ENCODE measurements at places on chromosomes 4 and X.

- no peak for DNase-seq
Observed at GRCh38 chr4:83083925-83084475, 30.5 kb downstream of the PLAC8 start.

DNA sequence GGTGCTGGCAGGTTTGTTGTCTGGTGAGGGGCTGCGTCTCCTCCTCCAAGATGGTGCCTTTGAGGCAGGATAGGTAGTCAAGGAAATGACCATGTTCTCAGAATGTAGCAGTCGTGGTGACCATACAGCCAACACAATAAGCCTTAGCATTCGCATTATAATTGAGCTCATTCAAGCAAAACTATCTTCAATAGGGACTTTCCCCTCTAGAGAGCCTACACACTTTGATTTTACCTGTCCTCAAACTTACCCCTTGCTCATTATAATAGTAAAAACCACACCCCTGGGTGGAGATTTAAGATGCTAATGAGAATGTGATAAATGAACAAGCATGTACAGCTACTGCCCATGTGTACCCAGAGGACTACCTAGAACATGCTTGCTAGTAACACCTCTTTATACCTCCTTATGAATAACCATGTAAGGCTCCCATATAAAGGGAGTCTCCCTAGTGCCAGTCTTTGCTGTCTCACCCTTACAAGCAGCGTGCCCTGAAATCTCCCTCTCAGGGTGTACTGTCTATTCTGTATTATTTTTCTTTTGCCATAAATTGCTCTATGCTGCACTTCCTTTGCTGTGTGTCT lies 48.2 kb downstream of the FGFBP1 start:
- no peak for DNase-seq

- DNase-seq: no peak
Observed at GRCh38 chr4:139144911-139145551, 32.0 kb downstream of the ELF2 start.

DNA sequence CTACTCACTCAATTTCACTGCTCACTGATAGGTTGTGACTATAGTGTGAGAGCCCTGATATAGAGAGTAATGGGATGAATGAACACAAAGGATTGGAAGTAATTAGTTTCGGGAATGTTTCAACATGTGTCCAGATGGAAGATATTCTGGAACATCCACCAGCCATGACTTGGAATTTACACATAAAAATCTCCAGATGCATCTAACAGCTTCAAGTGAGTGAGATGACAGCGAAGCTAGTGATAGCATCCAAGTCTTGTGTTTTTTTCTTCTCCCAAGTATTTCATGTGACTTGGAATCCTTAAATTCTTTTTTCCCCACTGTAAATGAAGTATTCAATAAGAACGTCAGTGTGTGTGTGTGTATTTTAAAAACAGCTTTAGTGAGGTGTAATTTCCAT lies 82.1 kb downstream of the CLDN34 start:
- no peak for DNase-seq

- no peak for DNase-seq
Observed at GRCh38 chr4:76823495-76823894, 74.4 kb downstream of the SOWAHB start.

GRCh38 chr4:87911252-87911774 lies 64.2 kb upstream of the SPP1 start:
- DNase-seq: peak; percentile 51

DNA sequence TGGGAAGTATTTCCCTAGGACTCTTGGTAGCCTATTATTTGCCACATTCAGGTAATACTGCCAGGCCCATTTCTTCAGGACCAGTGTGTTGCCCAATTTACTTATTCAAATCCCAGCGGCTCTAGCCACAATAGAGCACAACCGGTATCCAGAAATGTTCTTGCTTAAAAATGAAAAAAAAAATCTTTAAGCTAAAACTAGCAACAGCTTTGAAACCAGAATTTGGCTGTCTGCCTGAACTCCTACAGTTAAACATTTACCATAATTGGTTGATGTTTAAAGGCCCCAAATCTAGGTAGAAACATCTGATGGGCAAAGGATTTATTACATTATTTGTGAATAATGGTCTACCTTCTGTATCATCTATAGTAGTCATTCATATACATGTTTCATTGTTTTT lies 930 bp upstream of the SLITRK4 start:
- DNase-seq: no peak

GRCh38 chrX:124441971-124442590 lies 95.7 kb downstream of the SH2D1A start:
- no peak for DNase-seq

- DNase-seq: no peak
Observed at GRCh38 chr4:1833307-1834046, 22.5 kb downstream of the LETM1 start.

DNA sequence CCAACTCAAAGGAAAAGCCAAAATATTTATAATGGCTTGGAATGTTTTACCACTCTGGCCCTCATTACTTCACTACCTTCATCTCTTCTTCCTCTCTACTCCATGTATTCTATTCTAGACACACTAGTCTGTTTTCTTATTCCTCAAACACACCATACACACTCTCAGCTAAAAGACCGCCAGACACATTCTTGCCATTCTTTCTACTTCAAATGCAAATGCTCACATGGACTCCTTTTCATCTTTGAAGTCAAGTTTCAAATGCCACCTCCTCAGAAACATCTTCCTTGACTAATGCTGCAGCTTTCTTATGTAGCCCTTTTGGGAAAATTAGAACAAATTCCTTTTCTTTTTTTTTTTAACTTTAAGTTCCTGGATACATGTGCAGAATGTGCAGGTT lies 412.9 kb upstream of the FMR1 start:
- DNase-seq: no peak

- no peak for DNase-seq
Observed at GRCh38 chr4:1305261-1305711, 15.6 kb downstream of the MAEA start.

DNA sequence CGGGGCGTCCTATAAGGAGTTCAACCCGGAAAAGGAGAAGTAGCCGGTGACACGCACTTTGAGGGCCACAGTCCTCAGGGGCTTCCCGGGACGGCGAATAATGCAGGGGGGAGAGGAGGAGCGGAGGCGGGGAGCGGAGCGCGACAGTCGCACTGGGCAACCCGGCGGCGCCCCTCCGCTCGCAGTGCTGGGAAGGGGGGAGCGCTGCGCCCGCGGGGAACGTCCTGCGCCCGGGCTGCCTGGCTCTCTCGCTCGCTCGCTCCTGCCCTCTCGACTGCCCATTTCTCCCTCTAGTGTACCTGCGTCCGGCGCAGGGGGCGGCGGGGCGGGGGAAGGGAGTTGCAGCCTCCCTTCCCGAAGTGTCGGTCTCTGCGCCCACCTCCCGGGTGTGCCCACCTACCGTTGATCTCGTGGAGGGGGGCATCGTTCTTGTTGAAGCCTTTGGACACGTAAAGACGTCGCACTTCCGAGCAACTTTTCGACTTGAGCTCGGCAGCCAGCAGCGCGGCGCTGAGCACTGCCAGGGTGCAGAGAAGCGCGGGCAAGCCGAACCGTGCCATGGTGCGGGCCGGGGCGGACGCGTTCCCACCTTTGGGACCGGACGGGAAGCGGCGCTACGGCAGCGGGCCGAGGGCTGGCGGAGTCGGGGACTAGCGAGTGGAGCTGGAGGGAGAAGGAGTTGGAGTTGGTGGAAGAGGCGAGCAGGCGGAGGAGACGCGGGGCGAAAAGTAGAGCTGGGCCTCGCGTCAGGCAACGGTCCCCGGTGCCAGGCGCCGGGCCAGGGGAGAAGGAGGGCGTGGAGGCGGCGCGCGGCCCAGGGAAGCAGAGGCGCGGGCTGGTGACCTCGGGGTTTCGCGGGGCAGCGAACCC lies 648 bp downstream of the GPC4 start:
- no peak for DNase-seq

DNA sequence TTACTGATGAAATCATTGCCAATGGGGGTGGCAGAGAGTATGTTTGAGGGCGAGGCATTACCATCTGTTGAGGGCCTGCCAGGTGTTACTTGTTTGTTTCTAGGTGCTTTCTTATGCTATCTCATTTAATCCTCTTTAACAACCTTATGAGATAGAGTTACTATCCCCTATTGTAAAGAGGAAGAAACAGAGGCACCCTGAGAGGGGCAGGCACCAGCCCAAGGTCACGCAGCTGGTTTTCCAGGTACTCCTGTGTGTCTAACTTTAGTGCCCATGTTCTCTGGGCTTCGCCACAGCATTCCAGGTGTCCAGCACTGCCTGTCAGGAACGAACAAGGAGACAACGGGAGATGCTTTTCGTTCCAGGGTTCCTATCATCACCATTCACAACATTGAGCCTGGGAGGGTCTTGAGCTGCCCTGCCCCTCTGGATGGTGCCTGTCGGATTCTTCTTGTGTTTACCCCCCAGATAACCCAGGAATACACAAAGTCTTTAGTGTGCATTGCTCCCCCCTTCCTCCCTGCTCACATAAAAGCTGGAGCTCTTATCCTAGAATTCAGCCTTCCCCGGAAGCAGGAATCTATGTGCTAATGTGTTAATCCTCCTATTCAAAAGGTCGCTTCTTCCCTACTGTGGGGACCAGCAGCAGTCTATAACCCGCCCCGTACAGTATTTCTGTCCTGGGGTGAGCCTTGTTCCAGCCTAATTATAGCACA lies 24.9 kb upstream of the GPC4 start:
- no peak for DNase-seq

DNA sequence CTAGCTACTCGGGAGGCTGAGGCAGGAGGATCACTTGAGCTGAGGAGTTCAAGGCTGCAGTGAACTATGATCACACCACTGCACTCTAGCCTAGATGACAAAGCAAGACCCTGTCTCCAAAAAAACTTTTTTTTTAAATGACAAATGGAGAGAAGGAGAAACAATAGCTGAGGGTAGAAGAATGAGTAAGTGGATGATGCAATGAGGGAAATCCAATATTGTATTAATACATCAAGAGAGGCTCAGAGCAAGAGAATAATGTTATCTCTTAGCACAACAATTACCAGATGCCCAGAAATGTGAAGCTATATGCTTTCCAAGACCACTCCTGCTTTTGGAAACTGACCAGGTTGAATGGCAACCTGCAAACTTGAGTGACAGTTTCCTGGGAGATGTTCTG lies 19.9 kb upstream of the GPR173 start:
- no peak for DNase-seq

DNA sequence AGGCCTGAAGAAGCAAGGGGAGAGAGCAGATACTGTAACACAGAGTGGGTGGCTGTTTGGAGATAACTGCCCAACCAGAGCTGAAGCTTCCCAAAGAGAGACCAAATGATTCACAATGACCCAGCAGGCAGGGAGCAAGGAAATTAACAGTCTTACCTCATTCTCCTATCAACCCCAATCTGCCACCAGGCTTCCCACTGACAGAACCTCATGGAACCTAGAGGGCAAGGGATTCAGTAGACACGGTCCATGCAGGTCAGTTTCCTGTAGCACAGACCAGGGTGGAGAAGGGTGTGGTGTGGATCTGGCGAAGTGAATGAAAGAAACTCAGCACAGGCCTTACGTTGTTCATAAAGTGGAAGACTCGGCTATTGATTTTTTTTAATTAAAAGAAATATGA lies 60.7 kb upstream of the ALB start:
- no peak for DNase-seq

- DNase-seq: no peak
Observed at GRCh38 chr4:89681219-89681618, 155.7 kb downstream of the SNCA start.

GRCh38 chrX:7145454-7145853 lies 2.1 kb upstream of the STS start:
- DNase-seq: no peak

- DNase-seq: peak; percentile 9
Observed at GRCh38 chrX:129808829-129809796, 29.4 kb downstream of the SASH3 start.

GRCh38 chr4:185312699-185313098 lies 83.0 kb downstream of the LRP2BP start:
- no peak for DNase-seq

DNA sequence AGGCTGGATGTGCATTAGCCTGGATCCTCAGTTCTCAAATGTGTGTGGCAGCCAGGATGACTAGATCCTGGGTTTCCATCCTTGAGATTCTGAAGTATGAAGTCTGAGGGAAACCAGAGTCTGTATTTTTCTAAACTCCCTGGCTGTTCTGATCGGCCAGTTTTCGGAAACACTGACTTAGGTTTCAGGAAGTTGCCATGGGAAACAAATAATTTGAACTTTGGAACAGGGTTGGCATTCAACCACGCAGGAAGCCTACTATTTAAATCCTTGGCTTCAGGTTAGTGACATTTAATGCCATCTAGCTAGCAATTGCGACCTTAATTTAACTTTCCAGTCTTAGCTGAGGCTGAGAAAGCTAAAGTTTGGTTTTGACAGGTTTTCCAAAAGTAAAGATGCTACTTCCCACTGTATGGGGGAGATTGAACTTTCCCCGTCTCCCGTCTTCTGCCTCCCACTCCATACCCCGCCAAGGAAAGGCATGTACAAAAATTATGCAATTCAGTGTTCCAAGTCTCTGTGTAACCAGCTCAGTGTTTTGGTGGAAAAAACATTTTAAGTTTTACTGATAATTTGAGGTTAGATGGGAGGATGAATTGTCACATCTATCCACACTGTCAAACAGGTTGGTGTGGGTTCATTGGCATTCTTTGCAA lies 67.6 kb downstream of the PDGFRA start:
- DNase-seq: no peak

- DNase-seq: no peak
Observed at GRCh38 chr4:12926189-12927066, 557.7 kb downstream of the RAB28 start.

- DNase-seq: no peak
Observed at GRCh38 chrX:68694435-68695205, 47.2 kb downstream of the STARD8 start.

- peak; percentile 5 for DNase-seq
Observed at GRCh38 chr4:53240573-53240972, 125.3 kb downstream of the SCFD2 start.
